ENCODE measurements at places on chromosomes 2 and 18. TPM values are rescaled to one million over a fixed set of nuclear protein-coding genes. Genes with fewer than 3 reads are reported as not detected.

Gene GREB1
- polyA plus RNA-seq = not detected

Gene MREG
- 8.7 TPM for polyA plus RNA-seq

Gene EHBP1
- polyA plus RNA-seq = 11.6 TPM

Gene CROCC2
- not detected for polyA plus RNA-seq

Gene POTEF
- polyA plus RNA-seq = not detected

Gene CPLX4
- not detected for polyA plus RNA-seq

Gene RAPH1
- 15.7 TPM for polyA plus RNA-seq

Gene G6PC2
- polyA plus RNA-seq = not detected

Gene GPR17
- not detected for polyA plus RNA-seq

Gene SYT4
- not detected for polyA plus RNA-seq

Gene TRIM54
- 0.31 TPM for polyA plus RNA-seq

Gene KIF1A
- 7.7 TPM for polyA plus RNA-seq

Gene TLX2
- not detected for polyA plus RNA-seq

- peaks cover 3% of the 10 kb centered on the region for H3K27me3 ChIP-seq
- H3K4me1 ChIP-seq = no peaks in the 10 kb centered on the region
- peak; percentile 27 for DNase-seq
- H3K27ac ChIP-seq = no peak overlapping the region
Measured at GRCh38 chr18:72672364-72673184, 128.4 kb upstream of the CBLN2 start.

GRCh38 chr2:59739166-59739565, 814.3 kb downstream of the BCL11A start:
- no peak overlapping the region for H3K4me3 ChIP-seq
- no peaks in the 10 kb centered on the region for H3K4me1 ChIP-seq
- H3K27ac ChIP-seq = no peak overlapping the region
- DNase-seq = peak; percentile 59
- H3K27me3 ChIP-seq = no peaks in the 10 kb centered on the region

GRCh38 chr2:49296107-49296867, 142.0 kb upstream of the FSHR start:
- no peak overlapping the region for H3K4me3 ChIP-seq
- DNase-seq = no peak
- H3K27ac ChIP-seq = no peak overlapping the region
- no peaks in the 10 kb centered on the region for H3K27me3 ChIP-seq
- H3K4me1 ChIP-seq = no peaks in the 10 kb centered on the region

DNA sequence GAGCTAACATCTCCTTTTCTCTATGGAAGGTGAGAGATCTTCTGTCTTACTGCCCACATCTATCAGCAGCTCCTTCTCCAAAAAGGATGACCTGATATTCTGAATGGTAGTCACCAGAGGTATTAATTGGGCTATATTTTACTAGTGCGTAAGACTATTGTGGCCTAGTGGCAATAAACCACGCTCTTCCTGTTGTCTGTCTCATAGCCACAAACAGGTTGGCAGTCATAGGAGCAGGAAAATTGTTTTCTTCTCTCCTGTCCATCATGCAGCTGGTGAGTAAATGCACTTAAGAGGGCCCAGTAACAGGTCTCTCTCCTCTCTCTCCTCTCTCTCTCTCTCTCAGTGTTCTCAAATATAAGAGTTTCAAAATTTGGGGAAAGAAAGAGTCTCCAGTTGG, 856.8 kb upstream of the ACVR2A start:
- H3K4me1 ChIP-seq = no peaks in the 10 kb centered on the region
- no peak overlapping the region for H3K27ac ChIP-seq
- no peaks in the 10 kb centered on the region for H3K27me3 ChIP-seq

DNA sequence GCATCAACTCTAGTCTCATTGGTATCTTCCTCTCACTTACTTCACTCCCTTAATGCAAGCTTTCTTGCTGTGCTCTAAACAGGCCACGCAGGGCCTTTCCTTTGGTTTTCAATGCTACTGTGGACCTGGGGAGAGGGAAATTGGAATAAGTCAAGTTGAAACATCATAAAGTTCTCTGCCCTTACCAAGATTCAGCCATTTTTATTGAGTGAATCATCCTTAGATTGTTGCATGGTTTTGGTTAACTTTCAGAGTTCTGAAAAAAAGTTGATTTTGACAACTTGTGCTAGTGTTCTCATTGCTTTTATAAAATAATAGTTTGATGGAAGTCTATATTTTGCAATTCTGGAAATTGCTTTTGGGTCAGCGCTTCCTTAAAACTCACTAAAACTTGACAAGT, 852.8 kb upstream of the ACVR2A start:
- no peaks in the 10 kb centered on the region for H3K4me1 ChIP-seq
- no peak overlapping the region for H3K4me3 ChIP-seq
- H3K27ac ChIP-seq = no peak overlapping the region
- H3K36me3 ChIP-seq = no peaks in the 10 kb centered on the region
- H3K27me3 ChIP-seq = no peaks in the 10 kb centered on the region
- no peak for DNase-seq

- peaks cover 5% of the 10 kb centered on the region for H3K4me1 ChIP-seq
- no peaks in the 10 kb centered on the region for H3K27me3 ChIP-seq
- H3K4me3 ChIP-seq = no peak overlapping the region
- no peaks in the 10 kb centered on the region for H3K36me3 ChIP-seq
Measured at GRCh38 chr2:11366326-11366741, 21.9 kb upstream of the ROCK2 start.

GRCh38 chr2:68755071-68755470, 20.5 kb downstream of the ARHGAP25 start:
- no peaks in the 10 kb centered on the region for H3K27me3 ChIP-seq
- no peak for DNase-seq
- no peaks in the 10 kb centered on the region for H3K36me3 ChIP-seq
- H3K4me1 ChIP-seq = no peaks in the 10 kb centered on the region
- no peak overlapping the region for H3K27ac ChIP-seq

DNA sequence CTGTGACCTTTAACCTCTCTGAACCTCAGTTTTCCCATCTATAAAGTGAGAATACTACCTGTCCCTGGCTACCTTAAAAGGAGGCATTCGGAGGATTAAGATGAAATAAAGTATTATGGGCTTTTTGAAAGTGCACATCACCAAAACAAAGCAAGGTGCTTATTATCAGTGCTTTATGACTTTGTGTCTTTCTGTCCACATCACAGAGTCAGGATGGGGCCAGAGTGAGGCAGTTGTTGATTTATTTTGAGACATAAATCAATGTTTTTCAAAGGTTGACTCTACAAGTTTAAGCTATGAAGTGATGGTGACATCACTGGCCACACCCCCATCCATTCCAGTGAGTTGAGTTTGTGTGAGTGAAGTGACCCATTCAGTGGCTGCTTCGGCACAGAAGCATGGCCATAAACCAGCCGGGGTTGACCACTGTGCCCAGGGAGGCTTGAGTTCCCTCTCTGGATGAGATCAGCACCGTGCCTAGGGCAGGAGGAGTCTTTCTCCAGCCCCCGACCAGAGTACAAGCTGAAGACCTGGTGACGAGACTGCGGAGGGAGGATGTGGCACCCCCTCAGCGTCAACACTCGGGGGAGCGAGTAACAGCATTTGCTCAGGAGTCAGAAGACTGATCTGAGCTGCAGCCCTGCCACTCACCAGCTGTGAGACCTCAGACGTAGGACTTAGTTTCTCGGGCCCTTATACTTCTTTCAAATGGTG, 89.0 kb upstream of the PPP1CB start:
- no peaks in the 10 kb centered on the region for H3K36me3 ChIP-seq
- DNase-seq = peak; percentile 65
- no peak overlapping the region for H3K4me3 ChIP-seq
- H3K27me3 ChIP-seq = no peaks in the 10 kb centered on the region
- peak overlapping the region; percentile 94 for H3K27ac ChIP-seq

- H3K36me3 ChIP-seq = no peaks in the 10 kb centered on the region
- no peak overlapping the region for H3K27ac ChIP-seq
- H3K4me3 ChIP-seq = no peak overlapping the region
- H3K4me1 ChIP-seq = peaks cover 5% of the 10 kb centered on the region
- H3K27me3 ChIP-seq = no peaks in the 10 kb centered on the region
- DNase-seq = no peak
Measured at GRCh38 chr2:203651621-203652020, 54.8 kb upstream of the CD28 start.

DNA sequence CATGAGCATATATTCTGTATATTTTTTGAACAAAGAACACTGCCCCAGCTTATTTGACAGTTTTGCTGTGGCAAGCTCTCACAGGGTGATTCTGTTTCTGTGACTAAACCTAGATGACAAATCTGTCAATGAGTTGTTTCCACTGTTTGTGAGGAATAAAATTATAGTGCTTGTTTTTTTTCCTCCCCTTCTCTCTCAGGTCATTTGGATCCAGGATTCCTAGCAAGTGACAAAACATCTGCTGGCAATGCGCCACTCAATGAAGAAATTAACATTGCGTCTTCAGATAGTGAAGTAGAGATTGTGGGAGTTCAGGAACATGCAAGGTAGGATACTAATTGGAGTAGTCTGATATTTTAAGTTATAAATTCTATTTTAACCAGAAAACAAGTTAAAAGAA, 149.3 kb downstream of the HAUS1 start:
- H3K36me3 ChIP-seq = no peaks in the 10 kb centered on the region
- no peak overlapping the region for H3K27ac ChIP-seq
- DNase-seq = no peak
- H3K4me3 ChIP-seq = no peak overlapping the region
- H3K4me1 ChIP-seq = peaks cover 6% of the 10 kb centered on the region
- H3K27me3 ChIP-seq = no peaks in the 10 kb centered on the region

DNA sequence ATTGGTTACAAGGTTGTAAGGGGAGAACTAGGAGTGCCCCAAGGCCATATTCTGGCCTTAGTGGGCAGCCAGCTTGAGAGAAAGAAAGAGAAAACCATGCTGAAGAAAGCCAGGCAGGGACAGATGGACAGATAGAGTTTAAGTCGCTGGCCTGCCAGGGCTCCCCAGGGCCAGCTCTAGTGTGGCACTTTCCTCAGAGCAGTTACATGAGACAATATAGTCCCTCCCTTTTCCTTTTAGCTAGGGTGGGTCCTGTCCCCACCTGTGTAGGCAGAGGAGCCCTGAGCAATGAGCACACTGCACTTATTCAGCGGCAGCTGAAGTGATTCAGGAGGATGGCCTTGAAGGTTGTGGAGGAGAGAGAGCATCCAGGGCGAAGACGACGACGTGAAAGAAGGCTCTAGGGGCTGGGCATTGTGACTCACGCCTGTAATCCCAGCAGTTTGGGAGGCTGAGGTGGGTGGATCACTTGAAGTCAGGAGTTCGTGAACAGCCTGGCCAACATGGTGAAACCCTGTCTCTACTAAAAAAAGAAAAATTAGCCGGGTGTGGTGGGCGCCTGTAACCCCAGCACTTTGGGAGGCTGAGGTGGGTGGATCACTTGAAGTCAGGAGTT, 152.0 kb upstream of the SLC1A4 start:
- H3K36me3 ChIP-seq = no peaks in the 10 kb centered on the region
- no peaks in the 10 kb centered on the region for H3K4me1 ChIP-seq
- no peak overlapping the region for H3K27ac ChIP-seq
- DNase-seq = no peak
- H3K27me3 ChIP-seq = no peaks in the 10 kb centered on the region

- H3K27me3 ChIP-seq = no peaks in the 10 kb centered on the region
- H3K27ac ChIP-seq = no peak overlapping the region
- H3K36me3 ChIP-seq = peaks cover 15% of the 10 kb centered on the region
- H3K4me3 ChIP-seq = peak overlapping the region; percentile 91
- peaks cover 12% of the 10 kb centered on the region for H3K4me1 ChIP-seq
- DNase-seq = no peak
Measured at GRCh38 chr2:27664622-27665363, 1.1 kb downstream of the SLC4A1AP start.

GRCh38 chr2:240450532-240451107, 15.2 kb downstream of the GPC1 start:
- no peaks in the 10 kb centered on the region for H3K4me1 ChIP-seq
- no peak overlapping the region for H3K4me3 ChIP-seq
- no peaks in the 10 kb centered on the region for H3K36me3 ChIP-seq
- no peak overlapping the region for H3K27ac ChIP-seq
- peaks cover 41% of the 10 kb centered on the region for H3K27me3 ChIP-seq

DNA sequence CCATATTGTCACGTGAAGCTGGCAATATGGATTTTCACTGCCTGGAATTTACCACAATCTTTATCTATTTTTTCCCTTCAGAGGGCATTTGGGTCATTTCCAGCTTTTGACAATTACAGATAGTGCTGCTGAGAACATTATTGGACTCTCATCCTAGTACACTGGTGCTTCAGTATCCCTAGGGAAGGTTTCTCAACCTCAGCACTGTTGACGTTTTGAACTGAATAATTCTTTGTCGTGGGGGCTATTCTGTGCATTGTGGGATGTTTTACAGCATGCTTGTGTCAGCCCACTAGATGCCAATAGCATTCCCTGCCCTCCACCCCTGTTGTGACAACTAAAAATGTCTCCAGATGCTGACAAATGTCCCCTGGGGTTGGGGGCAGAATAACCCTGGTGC, 185.7 kb downstream of the TPGS2 start:
- no peak for DNase-seq
- no peaks in the 10 kb centered on the region for H3K36me3 ChIP-seq
- no peaks in the 10 kb centered on the region for H3K4me1 ChIP-seq
- no peak overlapping the region for H3K27ac ChIP-seq

GRCh38 chr2:177728399-177728765, 335.8 kb downstream of the AGPS start:
- no peaks in the 10 kb centered on the region for H3K4me1 ChIP-seq
- H3K4me3 ChIP-seq = no peak overlapping the region
- H3K27ac ChIP-seq = no peak overlapping the region
- DNase-seq = no peak
- H3K36me3 ChIP-seq = no peaks in the 10 kb centered on the region

DNA sequence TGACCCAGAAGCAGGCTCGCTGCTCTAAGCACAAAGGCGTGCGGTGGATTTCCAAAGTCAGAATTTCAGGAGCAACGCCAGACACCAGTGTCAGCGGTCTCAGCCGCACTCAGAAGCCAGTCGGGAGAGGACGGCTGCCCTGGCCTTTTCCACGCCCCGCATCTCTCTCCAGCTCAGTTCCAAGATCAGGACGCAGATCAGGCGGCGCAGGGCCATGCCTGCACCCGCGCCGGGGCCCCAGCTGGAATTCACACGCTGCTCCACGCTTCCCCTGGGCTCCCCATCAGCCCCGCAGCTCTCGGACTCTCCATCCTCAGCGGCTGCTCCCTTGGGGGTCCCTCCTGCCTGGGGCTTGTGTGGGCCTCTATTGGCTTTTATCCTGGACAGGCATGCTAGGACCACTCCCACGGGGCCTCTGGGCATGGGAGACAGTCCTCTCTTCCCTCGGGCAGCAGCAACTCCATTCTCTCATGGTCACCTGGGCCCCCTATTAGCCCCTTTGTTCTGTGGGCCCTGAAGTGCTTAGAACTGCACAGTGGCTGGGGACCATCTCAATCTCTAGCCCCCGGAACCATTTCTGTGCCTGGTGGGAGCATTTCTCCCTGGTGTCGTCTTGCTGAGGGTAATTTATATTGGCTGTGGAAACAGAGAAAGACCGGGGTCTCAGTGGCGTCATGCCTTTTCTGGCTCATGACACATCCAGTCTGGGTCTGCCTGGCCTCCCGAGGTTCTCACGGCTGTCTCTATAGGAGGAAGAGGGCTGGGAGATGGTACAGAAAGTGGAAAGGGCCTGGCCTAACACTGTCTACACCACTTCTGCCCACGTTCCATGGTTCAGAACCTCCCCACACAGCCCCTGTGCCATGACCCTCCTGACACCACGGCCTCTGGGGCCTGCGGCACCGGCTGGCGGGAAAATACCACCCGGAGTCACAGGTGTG, 14.9 kb upstream of the TMEM18 start:
- H3K4me1 ChIP-seq = no peaks in the 10 kb centered on the region
- no peaks in the 10 kb centered on the region for H3K36me3 ChIP-seq
- H3K27ac ChIP-seq = no peak overlapping the region
- no peaks in the 10 kb centered on the region for H3K27me3 ChIP-seq
- no peak overlapping the region for H3K4me3 ChIP-seq

- H3K4me1 ChIP-seq = no peaks in the 10 kb centered on the region
- H3K27ac ChIP-seq = no peak overlapping the region
- H3K27me3 ChIP-seq = no peaks in the 10 kb centered on the region
- H3K4me3 ChIP-seq = no peak overlapping the region
Measured at GRCh38 chr2:215271446-215271845, 40.4 kb upstream of the ATIC start.

All from small intestine (tissue), 16 donors.